HL-60 (cell line): ENCODE measurements at places on chromosomes 16 and 17.

DNA sequence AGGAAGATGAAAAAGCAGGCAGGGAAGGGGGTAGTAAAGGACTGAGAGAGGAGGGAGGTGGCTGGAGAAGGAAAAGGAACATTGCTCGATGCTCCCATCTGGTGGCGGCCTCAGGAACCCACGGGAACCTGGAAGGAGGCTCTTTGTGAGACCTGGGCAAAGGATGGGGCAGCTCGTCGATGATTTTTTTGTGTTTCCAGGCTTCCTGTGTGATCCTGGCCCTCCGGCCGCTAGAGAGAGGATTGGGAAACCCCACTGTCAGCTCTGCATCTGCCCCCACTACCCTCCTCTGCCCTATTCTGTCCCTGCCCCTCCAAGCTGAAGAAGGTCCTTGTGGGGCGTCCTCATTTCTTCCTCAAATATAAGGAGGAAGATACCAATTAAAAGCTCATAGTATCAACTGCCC, 6.6 kb downstream of the WFIKKN2 start:
- peak; percentile 30 for DNase-seq

- no peak for DNase-seq
These were observed 19.4 kb downstream of the PRDM7 start for GRCh38 chr16:90057738-90058173.

DNA sequence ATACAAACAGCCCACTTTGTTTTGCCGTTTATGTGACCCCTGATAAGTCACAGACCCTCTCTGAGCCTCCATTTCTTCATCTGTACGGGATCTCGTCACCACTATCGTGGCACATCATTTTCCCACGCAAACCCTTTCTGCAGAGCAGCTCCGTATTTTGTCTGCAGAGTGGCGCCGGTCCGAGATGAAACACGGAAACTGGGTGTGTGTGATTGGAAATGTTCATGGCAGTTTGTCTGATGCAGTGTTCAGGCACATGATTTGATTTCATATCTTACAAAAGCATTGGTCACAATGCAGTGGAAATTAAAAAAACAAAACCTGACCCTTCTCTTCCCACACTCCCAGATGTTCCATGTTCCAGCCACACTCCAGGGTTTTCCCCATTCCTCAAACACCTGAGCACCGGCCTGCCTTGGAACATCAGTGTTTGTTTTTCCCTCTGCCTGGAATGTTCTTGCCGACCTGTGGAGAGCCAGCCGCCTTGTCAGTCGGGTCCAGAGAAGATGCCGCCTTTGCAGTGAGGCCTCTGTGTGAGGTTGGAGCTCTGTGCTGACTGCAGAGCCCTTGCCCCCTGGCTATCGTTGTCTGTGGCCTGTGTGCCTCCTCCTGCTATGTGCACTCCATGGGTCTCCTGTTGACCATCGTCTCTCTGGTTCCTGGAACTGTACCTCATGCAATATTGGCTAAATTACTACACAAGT, 39.2 kb downstream of the NT5M start:
- no peak for DNase-seq

DNA sequence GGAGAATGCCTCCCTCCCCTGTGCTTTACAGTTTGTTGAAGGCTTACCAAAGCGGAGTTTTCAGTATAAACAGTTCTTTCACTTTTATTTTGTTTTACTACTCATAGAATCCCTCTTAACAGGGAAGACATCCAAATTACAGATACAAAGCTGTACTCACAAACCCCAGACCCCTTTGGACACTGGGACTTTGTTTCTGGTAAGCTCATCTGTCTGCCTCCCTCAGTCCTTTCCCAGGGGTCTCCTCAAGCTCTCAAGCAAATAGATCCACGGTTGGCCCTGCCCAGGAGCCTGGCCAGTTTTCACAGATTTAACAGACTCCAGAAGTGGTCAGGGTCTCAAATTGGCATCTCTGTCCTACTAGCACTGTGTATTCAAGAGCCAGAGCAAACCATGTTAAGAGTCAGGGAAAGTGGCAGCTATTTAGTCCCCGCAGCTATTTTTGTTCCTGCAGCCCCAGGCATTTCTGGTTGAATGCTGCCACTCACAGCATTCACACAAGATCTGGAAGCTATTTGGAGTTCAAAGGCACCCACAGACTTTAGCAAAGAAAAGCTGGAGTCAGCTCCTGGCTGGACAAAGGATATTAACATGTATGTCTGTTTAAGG, 54.2 kb downstream of the TMEM100 start:
- DNase-seq, result no peak

- DNase-seq, result no peak
These were observed 30.0 kb downstream of the USP10 start for GRCh38 chr16:84729716-84730320.

GRCh38 chr17:50688245-50688644, 19.5 kb downstream of the ANKRD40 start:
- no peak for DNase-seq

DNA sequence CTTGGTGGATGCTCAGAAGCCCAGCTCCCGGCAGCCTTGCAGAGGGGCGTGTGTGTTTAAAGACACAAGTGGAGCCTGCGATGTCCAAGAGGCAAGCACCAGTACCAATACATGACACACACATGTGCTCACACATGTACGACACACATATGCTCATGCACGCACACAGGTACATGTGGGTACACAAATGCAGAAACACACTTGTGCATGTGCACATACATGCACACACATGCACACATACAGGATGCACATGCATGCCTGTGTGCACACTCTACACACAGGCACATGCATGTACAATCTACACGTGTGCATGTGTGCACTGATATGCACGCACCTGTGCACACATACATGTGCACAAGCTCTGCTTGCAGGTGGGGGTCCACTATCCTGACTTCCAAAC, 10.8 kb downstream of the RBFOX3 start:
- DNase-seq, result no peak

DNA sequence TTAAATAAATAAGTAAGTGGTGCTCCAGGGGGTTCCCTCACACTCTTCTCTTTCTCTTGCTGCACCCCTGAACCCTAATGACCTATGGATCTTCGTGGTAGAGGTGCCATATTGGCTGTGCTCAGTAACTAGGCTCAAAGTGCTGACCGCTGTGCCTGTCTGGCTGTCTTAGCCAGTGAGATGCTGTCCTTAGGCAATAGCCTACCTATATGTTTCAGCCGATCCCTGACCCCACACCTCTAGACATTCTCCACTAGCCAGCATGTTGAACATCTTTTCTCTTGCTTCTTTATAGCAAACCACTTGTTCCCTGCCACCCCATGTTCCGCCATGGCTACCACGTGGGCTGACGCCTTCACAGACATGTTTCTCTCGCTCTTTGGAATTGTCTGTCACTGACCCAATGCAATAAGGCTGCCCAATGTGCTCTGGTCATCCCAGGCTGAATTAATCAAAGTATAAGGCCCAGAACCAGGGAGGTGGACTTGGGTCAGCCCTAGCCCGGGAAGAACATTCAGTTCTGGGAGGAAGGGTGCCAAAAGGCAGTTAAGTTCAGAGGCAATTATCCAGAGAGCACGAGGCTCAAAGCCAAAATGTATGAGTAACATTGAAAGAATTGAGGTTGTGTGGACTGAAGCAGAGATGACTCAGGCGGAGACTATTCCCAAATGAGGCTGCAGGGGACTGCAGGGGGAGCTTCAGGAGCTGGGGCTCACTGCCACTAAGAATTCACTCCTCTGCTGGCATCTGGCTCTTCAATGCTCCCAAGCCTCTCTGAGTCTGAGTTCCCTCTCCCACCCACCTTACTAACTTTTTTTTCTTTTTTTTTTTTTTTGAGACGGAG, 28.7 kb upstream of the TNRC6A start:
- no peak for DNase-seq

- DNase-seq, result no peak
These were observed 28.9 kb upstream of the PRM1 start for GRCh38 chr16:11309895-11310633.
